RCC 7860 (cell line): ENCODE measurements at places on chromosomes 3 and 15.

DNA sequence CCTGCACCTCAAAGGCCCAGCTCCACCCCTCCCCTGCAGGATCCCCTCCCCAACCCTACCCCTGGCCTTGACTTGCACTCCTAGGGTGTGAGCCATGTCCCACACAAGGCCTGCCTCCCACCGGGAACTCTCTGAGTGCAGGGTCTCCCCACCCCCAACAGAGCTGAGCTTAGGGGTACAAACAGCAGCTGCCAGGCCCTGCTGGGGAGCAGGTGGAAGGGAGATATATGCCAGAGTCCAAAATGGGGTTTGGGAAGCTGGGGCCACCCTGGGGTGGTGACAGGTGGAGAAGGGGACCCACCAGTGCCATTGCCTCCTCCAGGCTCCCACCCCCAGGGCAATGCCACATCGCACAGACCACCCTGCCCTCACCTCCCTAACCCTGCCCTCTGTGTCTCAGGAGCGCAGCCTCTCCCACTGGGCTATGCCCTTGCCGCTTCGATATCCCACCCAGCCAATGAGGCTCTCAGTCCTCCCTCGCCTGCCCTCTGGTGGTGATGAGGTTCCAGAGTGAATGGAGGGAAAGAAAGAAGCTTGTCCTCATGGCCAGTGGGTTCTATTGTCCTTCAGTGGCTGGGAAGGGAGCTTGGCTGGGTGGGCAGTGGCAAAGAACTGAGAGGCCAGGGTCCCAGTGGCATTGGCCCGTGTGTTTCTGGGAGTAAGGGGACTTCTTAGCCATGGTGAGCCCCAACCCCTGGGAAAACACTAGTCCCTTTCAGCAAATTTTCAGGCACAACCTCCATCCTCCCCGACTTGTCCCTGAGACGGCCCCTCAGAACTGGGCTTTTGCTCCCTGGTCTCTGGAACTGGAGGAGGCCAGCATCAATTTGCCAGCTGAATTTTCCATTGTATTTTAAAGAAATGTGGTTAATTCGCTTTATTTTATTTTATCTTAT lies 46.8 kb downstream of the CYP11A1 start:
- no peak for DNase-seq

GRCh38 chr3:74537857-74538256 lies 76.6 kb downstream of the CNTN3 start:
- DNase-seq = no peak

DNA sequence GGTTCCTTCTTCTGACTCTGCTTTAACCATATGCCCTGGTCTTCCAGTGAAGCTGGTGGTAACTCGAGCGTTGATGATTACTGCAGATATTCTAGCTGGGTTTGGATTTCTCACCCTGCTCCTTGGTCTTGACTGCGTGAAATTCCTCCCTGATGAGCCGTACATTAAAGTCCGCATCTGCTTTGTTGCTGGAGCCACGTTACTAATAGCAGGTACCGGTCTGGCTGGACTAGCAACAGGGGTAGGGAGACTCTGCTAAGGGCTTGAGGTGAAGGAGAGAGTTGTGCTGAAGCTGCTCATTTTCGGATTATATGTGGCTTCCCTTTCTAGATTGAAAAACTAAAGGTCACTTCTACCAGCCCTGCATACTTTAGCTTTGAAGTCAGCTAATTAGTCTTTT lies 16.8 kb downstream of the CLDN16 start:
- DNase-seq = no peak

DNA sequence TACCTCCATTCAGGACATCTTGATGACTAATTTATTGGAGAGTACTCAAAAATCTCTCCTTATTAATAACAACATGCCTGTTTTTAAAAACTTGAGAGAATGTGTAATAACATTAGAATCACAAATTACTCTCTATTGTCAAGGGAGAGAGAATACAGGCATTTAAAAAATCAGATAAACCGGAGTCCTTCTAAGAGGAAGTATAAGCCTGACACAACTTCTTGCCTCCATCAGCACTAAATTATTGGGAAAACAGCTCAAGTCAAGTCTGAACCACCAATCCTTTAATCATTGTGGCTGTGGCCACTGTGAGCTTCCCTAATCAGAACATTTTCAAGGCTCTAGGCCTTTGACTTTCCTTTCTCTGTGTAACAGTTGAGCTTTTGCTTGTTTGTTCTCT lies 38.0 kb downstream of the SSR3 start:
- no peak for DNase-seq

- no peak for DNase-seq
Observed at GRCh38 chr3:20064387-20064786, 24.1 kb downstream of the KAT2B start.

- no peak for DNase-seq
Observed at GRCh38 chr3:10468613-10469354, 36.6 kb downstream of the ATP2B2 start.

DNA sequence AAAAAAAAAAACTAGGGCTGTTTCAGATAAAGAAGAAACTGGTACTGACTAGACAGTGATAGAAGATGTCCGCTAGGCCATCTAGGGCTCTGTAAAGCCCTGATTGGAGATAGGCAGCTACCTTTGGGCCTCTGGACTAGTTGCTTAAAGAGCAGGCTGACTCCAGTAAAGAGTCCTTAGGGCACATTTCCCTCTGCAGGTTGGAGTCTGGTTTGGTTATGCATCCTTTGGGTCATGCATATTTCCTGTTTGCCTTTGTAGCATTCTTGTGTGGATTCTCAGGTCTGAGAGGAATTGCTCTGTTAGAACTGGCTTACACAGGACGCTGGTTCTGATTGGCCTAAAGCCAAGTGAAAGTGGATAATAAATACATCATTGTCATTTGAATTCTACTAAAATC lies 165.5 kb upstream of the LRRN1 start:
- no peak for DNase-seq

GRCh38 chr15:31228980-31229826 lies 97.4 kb upstream of the KLF13 start:
- no peak for DNase-seq

DNA sequence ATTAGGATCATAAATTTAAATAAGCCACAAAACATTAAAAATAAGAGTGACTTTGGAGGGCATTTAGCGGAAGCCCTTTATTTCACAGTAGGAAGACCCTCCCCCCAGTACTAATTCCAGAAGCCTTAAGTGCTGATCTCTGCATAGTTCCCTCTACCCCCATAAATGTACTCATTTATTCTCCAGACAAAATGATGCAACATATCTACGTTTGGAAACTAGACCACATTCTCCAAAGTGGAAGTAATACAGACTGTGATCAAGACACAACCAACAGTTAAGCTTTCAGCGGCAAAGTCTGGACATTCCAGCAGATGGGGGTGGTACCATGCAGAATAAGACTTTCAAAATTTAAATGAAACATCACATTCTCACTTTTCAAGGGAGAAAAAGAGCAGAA lies 44.8 kb upstream of the RPS17 start:
- no peak for DNase-seq

DNA sequence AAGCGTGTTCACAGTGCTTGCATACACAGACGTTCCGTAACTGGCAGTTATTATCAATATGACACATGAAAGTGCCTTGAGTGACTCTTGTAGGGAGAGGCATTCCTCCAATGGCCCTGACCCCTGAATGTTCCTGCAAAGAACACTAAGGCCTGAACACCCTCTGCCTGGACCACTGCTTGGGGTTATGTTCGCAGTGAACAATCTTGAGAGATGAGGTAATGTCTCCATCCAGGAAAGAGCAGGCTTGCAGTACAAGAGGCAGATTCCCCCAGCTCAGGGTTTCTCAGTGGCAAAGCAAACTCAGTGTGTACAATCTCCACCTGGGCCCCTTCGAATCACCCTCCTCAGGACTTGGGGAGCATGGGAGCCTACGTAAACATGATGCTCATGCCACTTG lies 324.6 kb downstream of the MAGI1 start:
- no peak for DNase-seq

DNA sequence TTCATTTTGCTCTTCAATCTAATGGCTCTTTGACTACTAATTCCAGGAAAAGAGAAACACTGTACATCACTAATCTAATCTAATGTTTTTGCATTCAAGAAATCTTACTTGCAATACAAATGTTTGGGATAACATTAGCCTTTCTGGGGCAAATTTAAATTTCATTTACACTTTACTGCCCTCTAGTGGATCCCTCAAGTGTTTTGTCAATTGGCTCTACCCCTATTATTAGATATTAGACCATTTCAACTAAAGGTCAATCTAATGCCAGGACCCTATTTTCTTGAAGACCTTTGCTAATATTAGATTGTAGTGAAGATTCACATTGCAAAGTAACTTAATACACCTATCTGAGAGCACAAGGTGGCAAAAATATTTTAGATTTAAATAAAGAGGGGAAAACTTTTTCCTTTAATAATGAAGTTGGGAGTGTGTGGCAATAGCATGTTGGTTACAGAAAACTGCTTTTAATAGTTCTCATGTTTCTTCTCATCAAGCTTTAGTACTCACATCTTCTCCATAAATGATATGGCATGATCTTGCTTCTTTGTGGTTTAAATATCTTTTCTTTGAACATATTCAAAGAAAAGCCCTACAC lies 5.0 kb downstream of the C2CD4A start:
- no peak for DNase-seq

DNA sequence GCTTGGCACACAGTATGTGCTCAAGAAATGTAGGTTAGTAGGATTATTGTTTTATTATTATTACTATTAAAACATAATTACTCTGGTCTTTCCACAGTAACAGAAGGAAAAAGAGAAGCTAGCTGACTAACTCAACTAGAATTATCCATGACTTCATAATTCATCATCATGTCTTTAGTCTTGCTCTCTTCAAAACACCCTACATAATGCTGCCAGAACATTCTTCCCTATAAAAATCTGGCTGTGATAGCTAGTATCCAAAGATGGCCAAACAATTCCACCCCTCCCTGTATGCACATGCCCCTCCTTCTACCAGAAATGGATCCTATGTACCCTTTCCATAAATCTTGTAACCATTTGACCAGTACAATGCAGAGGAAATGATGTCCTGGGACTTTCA lies 48.8 kb upstream of the SRGAP3 start:
- no peak for DNase-seq

GRCh38 chr3:9135526-9135925 lies 113.9 kb downstream of the SRGAP3 start:
- DNase-seq = no peak

- DNase-seq = no peak
Observed at GRCh38 chr3:50533807-50534461, 30.5 kb upstream of the CACNA2D2 start.

DNA sequence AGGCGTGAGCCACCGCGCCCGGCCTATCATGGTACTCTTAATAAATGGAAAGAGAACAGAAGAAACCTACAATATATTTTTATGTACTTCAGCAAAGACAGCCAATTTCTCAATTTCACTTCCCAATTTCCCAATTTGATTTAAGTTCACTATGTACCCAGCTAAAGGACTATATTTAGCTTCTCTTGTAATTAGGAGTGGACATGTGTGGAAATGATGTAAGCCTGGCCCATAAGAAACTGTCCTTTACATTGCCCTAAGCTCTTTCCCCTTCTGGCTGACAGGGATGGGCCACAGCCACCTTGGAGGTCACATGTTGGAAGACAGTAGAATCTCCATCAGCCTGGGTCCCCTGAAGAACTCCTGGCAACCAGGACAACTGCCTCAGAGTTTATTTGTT lies 6.2 kb downstream of the TMEM39A start:
- no peak for DNase-seq
